ENCODE measurements at places on chromosomes 16 and 17.

GRCh38 chr17:12201294-12201880 is 180.7 kb downstream of the MAP2K4 start:
- no peak for DNase-seq

DNA sequence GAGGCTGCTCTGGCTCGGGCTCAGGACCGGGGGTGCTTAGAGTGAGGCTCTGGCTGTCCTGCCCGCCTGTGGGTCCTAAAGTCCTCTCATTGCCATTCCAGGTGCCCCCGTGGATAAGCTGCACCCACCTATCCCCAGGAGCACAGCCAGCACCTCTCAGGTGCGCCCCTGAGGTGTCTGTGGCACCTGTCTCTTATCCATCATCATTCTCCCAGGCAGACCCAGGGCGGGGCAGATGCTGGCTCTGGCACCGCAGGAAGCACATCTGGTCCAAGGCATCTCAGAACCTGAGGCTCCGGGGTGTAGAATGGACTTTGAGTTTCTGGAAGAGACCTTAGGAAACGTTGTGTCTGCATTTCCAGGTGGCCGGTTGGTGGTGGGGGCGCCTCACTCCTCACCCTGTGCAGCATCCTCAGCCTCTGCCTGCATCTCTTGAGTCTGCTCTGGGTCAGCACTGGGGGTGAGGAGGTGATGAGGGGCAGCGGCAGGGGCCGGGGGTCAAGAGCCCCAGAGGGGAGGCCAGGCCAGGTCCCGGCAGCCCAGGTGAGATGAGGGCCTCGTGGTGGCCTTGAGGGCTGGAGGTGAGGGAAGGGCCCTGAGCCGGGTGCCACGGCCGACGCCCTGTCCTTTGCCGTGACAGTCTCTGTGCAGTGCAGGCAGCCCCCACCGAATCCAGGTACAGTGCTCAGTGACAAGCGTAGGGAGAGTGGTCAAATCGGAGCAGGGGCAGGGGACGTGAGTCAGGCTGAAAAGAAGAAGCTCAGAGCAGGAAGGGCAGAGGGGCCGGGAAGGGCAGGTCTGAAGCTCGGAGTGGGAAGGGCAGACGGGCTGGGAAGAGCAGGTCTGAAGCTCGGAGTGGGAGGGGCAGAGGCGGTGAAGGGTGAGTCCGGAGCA is 173.5 kb downstream of the NPIPB11 start:
- no peak for DNase-seq

GRCh38 chr16:381789-382717 is at the start of gene PGAP6:
TSS of gene PGAP6 (minus strand) at chr16:381978. CDS start at chr16:381821, 157 bp downstream.
- DNase-seq: peak; percentile 69

GRCh38 chr17:80443916-80444643 is 29.1 kb downstream of the ENDOV start:
- DNase-seq: no peak

DNA sequence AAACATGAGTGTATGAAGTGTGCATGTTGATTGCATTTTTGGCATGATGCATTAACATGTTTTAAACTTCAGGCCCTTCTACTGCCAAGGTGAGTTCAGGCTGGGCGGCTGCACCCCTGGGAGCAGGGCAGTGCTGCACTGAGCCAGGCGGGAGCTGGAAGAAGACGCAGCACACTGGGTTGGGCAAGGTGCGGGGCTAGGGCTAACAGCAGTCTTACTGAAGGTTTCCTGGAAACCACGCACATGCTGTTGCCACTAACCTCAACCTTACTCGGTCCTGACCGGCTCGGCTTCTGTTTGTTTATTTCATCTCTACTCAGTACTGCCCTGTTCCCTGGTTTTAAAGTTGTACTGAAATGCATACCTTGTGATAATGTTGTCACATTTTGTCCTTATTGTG is 61.0 kb downstream of the MAP2K4 start:
- no peak for DNase-seq

DNA sequence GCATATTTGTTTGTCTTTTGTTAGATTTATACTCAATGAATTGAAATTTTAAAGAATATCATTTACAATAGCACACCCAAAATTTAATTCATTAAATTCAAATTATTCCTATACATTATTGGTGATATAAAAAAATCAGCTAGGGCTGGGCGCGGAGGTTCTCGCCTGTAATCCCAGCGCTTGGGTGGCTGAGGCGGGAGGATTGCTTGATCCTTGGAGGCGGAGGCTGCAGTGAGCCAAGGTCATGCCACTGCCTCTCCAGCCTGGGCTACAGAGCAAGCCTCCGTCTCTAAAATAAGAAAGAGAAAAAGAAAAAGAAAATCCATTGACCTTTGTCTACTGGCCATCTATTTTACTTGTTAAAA is 4.5 kb upstream of the PRDM7 start:
- DNase-seq: no peak

DNA sequence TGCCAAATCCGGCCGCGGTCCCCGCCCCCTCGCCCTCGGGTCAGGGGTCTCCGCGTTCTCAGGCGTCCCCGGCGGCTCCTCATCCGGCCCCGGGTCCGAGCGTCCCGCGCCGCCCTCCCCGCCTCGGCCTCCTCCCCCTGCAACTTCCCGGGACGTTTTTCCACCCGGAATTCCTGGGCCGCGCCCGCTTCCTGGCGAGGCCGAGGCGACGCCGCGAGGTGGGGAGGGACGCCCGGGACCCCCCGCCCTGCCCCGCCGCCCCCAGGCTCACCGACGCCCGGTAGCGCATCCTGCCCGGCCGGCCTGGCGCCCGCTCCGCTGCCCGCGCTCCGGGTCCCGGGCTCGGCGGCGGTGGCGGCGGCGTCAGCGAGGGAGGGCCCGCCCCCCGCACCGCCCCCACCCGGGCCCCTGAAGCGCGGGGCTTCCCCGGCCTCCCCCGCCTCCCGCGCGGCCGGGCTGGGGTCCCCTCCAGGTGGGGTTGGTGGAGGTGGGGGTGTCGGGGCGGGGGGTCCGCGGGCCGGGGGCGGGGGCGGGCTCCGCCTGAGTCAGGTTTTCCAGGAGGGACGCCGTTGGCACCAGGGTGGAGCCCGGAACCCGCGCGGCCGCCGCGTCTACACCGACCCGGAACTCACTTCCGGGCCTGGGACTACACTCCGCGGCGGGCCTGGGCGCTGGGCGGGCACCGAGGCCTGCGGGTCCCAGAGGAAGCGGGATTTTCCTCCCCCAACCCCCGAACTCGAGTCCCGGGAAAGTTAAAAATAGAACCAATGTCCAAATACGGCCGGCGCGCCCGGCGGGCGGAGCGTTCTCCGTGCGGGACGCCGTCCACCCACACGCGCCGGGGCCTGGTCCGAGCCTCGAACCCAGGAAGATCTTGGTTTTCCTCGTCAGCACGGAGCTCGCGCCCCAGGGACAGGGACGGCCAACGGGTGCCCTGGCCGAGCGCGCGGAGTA is 6.8 kb downstream of the MYO1C start:
- peak; percentile 23 for DNase-seq

DNA sequence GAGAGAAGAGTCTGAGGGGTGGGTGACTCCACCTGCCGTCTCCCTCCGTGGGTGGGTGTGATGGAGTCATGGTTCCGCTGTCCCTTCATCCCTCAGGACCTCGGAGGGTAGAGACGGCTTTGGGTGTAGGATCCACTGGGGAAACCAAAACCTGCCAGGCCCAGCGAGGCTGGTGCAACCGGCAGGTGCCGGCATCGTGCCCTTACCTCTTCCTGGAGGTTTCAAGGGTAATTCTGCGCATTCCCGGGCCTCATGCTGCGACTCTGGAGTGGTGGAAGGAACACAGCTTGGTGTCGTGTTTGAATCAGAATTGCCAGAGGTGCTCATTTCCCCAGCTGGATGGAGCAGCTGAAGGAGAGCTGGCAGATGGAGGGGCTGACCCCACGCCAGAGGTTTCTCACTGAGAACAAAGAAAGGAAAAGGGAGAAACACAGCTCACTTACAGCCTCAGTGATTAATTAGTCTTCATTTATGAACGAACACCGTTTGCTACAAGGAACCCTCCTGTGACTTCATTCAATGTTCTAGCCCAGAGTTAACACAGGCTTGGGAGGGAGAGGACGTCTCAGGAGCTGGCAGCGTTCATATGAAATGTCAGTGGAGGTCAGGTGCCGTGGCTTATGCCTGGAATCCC is 16.3 kb upstream of the ATP2A3 start:
- no peak for DNase-seq

- DNase-seq: peak; percentile 63
These were observed 73.9 kb downstream of the SPAG9 start for GRCh38 chr17:51046514-51047384.

DNA sequence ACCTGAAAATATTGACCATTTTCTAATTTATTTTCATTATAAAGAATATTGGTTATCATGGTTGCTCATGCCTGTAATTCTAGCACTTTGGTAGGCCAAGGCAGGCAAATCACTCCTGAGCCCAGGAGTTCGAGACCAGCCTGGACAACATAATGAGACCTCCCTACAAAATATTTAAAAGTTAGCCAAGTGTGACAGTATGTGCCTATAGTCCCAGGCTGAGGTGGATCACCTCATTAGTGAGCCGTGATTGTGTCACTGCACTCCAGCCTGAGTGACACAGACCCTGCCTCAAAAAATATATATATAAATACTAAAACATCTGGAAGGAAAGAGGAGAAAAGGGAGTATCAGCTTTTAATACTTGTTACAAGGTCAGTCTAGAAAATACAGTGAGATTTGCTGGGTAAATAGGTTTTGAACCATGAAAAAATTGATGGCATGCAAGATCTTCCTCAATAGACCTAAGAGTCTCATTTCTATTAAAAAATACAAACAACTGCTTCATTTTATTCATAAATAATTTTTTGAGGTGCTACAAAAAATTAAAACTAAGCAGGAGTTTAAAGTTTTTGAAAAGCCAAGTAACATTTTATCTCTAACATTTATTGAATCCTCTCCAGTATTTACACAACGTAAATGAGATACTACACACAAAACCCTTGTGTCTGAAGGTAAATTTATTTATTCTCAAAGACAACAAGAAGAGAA is 47.7 kb downstream of the TUBD1 start:
- peak; percentile 60 for DNase-seq

DNA sequence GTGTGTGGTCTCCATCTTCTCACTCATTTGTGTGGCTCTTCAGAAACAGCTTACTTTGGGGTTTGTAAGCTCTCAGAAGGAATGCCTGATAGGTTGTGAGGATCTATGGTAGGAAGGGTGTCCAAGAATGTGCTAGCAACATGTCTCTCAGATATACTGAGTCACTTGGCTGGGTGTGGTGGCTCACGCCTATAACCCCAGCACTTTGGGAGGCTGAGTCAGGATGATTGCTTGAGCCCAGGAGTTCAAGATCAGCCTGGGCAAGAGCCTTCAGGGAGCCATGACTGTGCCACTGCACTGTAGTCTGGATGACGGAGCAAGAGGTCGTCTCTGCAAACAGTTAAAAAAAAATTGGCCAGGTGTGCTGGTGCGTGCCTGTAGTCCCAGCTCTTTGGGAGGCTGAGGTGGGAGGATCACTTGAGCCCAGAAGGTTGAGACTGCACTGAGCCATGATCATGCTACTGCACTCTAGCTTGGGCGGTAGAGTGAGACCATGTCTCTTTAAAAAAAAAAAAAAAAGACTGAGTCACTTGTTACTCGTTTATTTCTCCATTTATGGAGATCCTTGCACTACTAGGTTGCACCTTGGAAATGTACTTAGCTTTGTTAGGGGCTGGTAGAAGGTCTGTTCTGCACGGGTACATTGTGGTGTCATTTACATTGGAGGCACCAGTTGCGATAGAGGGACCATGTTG is 232.0 kb downstream of the SNX29 start:
- DNase-seq: no peak

DNA sequence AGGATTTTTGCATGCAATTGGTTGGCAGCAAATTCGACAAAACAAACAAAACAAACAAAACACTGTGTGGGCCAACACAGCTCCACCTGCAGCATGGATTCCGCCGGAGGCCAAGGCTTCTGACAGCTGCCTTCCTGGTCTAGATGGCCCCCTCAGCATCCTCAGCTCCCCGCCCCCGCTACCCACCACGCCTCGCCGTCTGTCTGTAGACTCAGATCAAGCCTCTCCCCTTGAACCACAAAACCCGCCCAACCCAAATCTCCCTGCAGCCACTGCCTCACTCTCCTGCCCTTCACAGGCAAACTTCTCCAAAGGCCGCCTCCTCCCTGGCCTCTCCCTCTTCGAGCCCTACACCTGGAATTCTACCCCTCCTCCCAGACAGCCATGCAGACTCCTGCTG is 57.9 kb downstream of the RTN4RL1 start:
- DNase-seq: no peak

DNA sequence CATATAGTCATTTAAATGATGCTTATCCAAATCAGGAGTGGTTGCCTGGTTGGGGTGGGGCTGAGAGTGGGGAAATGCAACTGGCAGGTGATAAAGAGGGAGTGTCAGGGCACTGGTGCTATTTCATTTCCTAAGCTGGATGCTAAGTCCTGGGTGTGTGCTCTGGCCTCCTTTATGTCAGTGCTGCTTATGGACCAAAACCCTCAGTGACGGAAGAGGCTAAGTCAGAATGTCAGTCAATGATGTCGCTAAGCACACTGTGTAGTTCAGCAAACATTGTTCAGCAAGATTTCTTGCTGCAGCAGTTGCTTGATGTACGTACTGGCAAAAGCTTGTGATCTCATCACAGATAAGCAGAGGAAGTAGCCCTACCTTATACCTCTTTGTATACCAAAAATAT is 16.4 kb upstream of the FLCN start:
- DNase-seq: no peak

DNA sequence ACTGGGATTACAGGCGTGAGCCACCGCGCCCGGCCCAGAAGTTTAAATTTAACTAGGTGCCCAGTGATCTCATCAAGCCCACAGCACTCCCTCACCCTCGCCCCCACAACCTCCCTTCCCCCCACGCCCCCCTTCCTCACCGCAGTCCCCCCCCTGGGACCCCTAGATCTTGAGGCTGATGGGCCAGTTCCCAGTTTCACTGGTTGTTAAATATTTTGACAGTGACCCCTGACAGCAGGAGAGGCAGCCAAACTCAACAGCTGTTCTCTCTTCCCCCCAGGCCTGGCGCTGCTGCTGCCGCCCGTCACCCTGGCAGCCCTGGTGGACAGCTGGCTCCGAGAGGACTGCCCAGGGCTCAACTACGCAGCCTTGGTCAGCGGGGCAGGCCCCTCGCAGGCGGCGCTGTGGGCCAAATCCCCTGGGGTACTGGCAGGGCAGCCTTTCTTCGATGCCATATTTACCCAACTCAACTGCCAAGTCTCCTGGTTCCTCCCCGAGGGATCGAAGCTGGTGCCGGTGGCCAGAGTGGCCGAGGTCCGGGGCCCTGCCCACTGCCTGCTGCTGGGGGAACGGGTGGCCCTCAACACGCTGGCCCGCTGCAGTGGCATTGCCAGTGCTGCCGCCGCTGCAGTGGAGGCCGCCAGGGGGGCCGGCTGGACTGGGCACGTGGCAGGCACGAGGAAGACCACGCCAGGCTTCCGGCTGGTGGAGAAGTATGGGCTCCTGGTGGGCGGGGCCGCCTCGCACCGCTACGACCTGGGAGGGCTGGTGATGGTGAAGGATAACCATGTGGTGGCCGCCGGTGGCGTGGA is 15.6 kb downstream of the QPRT start:
- DNase-seq: no peak

- no peak for DNase-seq
These were observed 167.5 kb downstream of the CDK5R1 start for GRCh38 chr17:32654324-32654723.
